Substantia nigra (tissue), 51 donors: ENCODE measurements at places on chromosomes 6 and 20.

- no peak for DNase-seq
Measured at GRCh38 chr20:2713285-2713684, 20.7 kb downstream of the EBF4 start.

GRCh38 chr6:1651362-1651761 is 41.6 kb downstream of the FOXC1 start:
- DNase-seq = no peak

- DNase-seq = no peak
Measured at GRCh38 chr6:81553216-81553615, 199.3 kb downstream of the TENT5A start.

DNA sequence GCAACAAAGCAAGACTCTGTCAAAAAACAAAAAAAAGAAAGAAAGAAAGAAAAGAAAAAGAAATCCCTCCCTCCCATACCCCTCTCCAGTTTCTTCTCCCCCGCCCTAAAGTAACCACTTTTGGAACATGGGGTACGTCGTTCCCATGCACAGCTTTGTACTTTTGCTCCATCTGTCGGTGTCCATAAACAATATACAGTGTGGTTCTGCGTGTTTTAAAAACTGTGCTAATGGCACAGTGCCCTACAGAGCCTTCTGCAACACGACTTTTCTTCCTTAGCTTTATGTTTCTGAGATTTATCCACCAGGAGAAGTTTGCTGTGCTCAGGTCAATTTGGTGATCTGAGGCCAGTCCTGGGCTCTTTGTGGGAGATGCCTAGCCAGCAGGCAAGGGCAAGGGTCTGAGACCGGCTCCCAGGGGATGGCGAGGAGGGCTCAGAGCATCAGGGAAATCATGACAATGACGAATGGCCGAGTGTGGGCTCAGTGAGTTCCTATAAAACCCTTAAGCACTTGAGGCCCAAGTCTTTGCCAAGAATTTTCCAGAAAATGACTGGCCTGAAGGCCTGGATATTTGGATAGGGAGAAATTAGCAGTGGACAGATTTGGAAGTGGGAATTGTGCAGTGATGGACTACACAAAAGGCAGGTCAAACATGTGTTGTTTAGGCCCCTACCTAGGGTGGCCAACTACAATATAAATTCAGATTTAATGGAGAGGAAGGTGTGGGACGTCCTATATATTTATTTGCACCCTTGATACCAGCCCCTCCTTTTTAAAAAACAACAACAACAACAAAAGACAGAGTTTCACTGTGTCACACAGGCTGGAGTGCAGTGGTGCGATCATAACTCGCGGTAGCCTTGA is 1.9 kb upstream of the BCAS4 start:
- no peak for DNase-seq

DNA sequence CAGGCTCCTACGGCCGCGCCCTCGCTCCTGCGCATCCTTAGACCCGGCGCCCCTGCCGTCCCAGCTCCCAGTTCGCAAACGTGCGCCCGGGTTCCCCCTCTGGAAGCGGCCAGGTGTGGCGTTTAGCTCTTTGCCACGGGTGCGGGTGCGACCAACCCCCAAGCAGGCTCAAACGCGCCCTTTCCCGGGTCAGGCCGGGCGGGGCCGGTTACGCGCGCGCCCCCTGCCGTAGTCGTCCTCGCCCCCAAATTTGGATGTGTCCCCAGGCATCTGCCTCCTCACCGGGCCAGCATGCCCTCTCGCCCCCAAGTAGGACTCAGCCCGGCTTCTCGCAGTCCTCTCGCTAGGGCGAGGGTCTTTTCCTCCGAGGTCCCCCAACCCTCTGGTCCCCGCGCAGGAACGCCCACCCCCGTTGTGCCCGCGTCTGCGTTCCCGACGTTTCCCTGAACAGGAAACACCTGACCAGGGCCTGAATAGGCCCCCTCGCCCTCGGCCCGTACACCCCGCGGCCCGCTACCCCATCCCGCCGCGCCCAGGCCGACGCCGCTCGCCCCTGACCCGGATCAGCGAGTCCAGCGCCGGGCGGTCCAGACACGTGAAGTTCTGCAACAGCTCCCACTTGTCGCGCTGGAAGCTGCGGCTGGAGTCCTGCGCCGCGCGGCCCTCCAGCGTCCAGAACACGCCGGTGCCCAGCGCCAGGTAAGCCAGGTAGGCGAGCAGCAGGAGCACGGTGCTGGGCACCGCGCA is 520 bp downstream of the KCNK17 start:
- DNase-seq = no peak

GRCh38 chr20:32652739-32653526 is 20.8 kb downstream of the C20orf203 start:
- peak; percentile 89 for DNase-seq

GRCh38 chr6:78623554-78623953 is 243.8 kb upstream of the IRAK1BP1 start:
- no peak for DNase-seq

DNA sequence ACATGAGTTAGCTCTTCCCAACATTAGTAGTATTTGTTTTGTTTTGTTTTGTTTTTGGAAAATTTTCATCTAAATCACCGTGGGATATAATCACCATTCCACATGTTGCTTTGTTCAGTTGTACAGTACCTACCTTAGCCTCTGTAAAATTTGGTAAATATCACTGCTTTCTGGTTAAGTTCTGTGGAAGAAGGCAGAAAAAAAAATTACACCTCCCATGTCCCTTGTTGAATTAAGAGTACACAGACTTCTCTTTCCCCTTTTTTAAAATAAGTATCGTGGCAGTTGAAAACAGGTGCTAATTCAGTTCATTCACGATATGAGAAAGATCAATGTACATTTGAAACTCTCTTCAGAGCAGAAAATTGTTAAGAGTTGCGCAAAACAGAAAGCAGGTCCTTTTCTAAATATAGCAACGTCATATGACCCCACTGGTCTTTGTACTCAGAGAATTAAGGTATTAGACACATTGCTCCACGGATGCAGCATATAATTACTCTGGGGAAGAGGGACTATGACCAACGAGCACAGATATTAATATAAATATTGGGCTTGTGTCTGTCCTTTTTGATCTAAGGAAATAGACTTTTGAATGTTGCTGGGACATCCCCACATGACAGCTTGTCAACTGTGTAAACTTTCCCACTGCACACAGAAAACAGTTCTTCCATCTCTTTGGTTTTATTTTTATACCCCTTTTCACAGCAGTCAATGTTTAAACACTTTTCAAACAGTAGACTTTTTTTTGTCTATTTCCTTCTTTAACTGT is 58.6 kb upstream of the ZNF217 start:
- no peak for DNase-seq

DNA sequence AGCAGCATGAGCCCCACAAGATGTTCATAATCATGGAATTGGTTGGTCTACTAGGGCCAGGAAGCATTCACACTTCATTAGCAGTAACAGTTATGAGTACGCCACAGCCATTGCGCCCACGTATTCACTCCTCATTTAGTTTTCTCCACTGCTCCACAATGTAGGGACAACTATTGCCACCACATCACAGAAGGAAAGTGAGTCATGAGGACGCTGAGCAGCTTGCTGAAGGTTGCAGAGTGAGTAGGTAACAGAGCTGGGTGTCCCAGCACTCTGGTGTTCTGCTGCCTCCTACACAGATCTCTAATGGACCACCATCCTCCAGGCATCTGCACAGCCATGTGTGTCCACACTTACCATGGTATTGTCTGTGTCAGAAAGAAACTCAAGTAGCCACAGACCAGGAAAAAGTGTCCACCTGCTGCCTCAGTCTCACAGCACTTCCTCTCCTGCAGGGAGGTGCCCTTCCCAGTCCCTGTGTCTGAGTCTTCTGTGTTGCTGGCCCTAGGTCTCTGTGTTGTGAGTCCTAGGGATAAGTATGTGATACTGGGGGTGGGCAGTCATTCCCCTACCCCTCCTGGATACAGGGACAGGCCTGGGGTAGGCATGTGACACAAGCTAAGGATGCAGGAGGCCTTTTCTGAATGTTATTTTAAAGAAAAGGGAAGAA is 103.9 kb downstream of the TTLL2 start:
- DNase-seq = no peak

DNA sequence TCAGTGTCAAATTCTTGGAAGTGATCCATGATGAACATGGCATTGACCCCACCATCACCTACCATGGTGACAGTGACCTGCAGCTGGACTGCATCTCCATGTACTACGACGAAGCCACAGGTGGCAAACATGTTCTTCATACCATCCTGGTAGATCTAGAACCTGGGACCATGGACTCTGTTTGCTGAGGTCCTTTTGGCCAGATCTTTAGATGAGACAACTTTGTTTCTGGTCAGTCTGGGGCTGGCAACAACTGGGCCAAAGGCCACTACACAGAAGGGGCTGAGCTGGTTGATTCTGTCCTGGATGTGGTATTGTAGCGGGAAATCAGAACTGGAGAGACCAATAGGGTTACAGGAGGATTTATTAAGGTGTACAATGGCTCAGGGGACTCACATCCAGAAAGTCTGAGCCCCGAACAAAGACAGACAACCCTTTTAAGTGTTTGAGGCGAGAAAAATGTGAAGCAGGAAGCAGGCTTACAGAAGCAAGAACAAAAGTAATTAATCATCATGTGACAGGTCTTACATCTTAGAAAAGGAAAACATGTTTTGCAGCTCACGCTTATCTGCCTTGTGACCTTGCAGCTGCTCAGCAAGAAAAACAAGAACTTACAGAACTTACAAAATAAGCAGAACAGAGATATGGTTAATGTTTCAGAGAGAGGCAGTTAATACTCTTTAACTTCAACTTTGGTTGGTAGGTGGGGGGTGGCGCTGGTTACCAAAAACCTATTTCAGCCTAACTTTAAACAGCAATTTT is 58.8 kb upstream of the MOCS1 start:
- DNase-seq = no peak

DNA sequence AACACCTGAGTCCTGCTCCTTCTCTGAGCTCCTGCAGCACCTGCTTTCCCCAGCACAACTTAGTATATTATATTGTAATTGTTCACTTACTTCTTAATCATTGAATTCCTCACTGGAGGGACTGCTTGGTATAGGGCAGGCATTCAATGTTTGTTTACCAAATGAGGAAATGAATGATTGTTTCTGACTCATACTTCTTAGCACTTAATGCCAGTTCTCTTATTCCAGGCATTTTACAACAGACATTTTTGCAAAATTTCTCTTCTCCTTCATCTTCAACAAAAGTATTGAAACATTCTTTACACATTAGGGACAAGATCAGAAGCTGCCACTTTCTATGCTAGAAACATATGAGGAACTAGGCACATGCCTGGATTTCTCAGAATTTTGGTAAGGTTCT is 119.4 kb downstream of the TBX18 start:
- no peak for DNase-seq

GRCh38 chr6:31655349-31656237 is at the start of gene APOM:
APOM (plus strand) TSS chr6:31655894; CDS start chr6:31655967, 73 bp downstream.
- DNase-seq = no peak

GRCh38 chr6:51429017-51429712 is 610.5 kb downstream of the TFAP2B start:
- no peak for DNase-seq

- no peak for DNase-seq
Measured at GRCh38 chr6:101800598-101800997, 407.1 kb downstream of the GRIK2 start.

DNA sequence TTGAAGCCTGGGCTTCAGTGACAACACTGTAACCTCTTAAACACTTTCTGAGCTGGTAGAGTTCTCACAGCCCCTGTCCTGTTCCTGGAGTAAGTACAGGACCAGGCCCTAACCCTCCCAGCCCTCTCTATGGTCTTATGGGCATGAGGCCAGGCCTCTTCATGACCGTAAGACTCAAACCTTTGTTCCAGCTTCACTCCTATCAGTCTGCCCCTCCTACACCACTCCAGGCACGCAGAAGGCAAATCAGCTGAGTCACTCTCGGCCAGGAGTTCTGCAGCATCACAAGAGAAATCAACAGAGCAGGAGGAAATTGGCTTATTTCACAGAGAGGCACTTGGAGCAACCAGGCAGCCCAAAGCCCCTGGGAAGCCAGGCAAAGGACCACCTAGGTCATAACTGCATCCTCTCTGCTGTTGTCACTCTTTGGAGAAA is 25.3 kb upstream of the CHD6 start:
- no peak for DNase-seq

GRCh38 chr6:25415701-25416100 is 136.5 kb downstream of the CARMIL1 start:
- no peak for DNase-seq

DNA sequence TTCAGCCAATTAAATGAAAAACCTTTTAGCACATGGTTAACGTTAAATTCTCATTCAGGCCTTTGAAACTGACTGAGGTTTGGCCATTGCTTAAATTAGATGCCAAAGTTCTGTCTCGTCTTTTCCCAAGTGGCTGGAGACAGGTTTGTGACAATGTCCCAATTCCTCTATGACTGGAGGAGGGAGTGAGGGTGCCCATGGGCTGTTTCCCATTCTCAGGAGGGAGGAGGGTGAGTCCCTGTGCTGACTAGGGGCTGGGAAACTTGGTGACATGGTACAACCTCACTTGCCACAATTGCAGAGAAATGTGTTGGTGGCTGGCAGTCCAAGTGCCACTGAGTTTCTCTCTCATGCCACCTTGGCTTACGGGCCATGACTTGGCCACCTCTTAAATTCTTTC is 63.9 kb upstream of the ENPP5 start:
- no peak for DNase-seq

GRCh38 chr6:15861486-15861885 is 198.7 kb upstream of the DTNBP1 start:
- no peak for DNase-seq

DNA sequence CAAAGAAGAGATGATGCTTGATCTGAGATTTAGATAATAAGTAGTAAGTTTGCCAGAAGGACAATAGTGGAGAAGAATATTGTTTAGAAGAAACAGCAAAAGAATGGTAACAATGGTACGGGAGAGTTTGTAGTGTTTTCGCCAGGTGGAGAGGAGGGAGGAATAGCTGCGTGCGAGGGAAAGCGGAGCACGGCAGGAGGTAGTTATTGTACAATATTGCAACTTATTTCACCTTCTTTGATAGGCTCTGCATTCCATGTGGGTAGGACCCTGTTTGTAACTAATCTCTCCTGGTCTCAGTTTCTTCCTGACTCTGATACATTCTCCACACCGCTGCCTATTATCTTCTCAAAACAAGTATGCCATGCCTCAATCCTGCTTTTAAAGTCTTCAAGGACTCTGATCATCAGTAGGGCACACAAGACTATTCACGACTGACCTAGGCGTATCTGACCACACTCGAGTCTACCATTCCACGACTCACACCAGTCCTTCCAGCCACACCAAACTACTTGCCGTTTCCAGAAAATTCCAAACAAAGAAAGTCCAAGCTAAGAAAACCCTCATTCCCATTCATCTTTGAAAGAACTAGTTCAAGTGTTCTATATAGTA is 1.1 kb downstream of the PPIL4 start:
- no peak for DNase-seq

- no peak for DNase-seq
Measured at GRCh38 chr6:149045404-149045803, 272.1 kb upstream of the TAB2 start.

DNA sequence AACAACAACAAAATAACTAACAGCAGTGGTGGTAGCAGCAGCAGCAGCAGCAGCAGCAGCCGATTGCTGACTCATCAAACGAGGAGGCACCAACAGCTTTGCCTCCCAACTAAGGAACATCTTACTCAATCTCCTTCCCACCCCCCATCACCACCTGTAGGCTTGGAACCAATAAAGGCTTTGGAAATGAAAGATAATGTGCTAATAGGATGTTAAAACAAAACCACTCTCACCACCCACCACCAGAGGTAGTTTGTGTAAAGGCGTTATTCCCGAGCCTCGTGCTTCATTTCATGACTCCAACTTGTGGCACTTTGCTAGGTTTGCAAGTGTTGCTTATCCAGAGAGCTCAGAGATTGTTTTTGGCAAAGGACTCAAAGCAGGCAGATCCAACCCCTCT is 346.5 kb downstream of the CD83 start:
- no peak for DNase-seq
